ENCODE measurements at places on chromosomes 1 and 21. TPM values are rescaled to one million over a fixed set of nuclear protein-coding genes. Genes with fewer than 3 reads are reported as not detected.

SYT11 gene
- 271 TPM for polyA plus RNA-seq

BEST4 gene
- 0.87 TPM for polyA plus RNA-seq

TMEM61 gene
- polyA plus RNA-seq, result 11.7 TPM

LCE1B gene
- polyA plus RNA-seq, result not detected

ID3 gene
- 60.1 TPM for polyA plus RNA-seq

C1QB gene
- polyA plus RNA-seq, result 106 TPM

IFI16 gene
- 6.5 TPM for polyA plus RNA-seq

LCE2C gene
- not detected for polyA plus RNA-seq

SH2D5 gene
- 14.3 TPM for polyA plus RNA-seq

LIN28A gene
- polyA plus RNA-seq, result not detected

TTC34 gene
- polyA plus RNA-seq, result 0.12 TPM

FAM177B gene
- polyA plus RNA-seq, result not detected

TMEM52 gene
- polyA plus RNA-seq, result 6.5 TPM

NGF gene
- polyA plus RNA-seq, result 1.4 TPM

NR5A2 gene
- 0.53 TPM for polyA plus RNA-seq

PLA2G4A gene
- 0.64 TPM for polyA plus RNA-seq

ECM1 gene
- 7.3 TPM for polyA plus RNA-seq

AGO4 gene
- 3.8 TPM for polyA plus RNA-seq

HSPB7 gene
- 1.5 TPM for polyA plus RNA-seq

KCNN3 gene
- 5.1 TPM for polyA plus RNA-seq

IVL gene
- polyA plus RNA-seq, result not detected

SLAMF9 gene
- not detected for polyA plus RNA-seq

LRRC8B gene
- 7.0 TPM for polyA plus RNA-seq
